ENCODE measurements at places on chromosomes 3 and 15. TPM values are rescaled to one million over a fixed set of nuclear protein-coding genes. Genes with fewer than 3 reads are reported as not detected.

GRCh38 chr3:53134631-53135232, 4.5 kb upstream of the RFT1 start:
- DNase-seq, result no peak

DNA sequence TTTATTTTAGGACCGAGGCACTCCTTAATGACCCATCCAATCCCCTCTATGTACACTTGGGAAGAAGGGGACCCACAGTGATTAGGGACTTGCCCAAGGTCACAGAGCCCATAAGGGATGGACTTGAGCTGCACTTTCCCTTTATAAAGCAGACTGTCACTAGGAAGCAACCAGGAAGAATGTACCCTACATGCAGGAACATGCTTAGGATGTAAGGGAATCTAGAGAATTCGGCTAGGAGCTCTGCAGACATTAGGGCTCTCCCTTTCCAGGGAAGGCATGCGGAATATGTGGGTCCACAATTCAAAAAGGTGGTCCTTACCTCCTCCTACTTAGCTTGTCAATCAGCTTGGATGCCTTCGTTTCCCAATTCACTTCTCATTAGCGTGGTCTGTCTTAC, 78.7 kb downstream of the TMEM266 start:
- no peak for DNase-seq

Gene FOXL2
- total RNA-seq, result not detected

DNA sequence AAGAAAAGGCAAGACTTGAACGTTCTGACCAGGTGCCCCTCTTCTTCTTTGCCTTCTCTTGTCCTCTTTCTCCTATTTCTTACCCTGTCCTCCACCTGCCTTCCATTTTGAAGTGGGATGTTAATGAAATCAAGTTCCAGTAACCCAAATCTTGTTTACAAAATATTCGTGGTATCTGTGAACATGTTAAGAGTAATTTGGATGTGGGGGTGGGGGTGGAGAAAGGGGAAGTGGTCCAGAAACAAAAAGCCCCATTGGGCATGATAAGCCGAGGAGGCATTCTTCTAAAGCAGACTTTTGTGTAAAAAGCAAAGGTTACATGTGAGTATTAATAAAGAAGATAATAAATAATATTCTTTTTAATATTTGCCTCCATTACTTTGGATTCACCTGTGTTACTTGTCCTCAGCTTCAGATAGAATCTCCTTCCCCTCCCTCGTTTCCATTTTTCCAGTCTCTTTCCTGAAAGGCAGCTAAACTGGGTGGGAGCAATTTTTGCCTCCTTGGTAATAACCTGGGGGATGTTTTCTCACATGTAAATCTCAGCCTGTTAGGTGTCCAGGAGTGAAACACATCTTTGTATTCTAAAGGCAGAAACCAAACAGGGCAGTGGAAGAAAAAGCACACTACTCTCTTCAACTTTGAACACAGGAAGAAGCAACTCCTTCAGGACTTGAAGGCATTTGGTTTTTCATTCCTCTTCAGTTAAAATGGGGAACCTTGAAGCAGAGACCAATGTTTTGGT, 3.2 kb downstream of the CHST2 start:
- DNase-seq, result no peak

DNA sequence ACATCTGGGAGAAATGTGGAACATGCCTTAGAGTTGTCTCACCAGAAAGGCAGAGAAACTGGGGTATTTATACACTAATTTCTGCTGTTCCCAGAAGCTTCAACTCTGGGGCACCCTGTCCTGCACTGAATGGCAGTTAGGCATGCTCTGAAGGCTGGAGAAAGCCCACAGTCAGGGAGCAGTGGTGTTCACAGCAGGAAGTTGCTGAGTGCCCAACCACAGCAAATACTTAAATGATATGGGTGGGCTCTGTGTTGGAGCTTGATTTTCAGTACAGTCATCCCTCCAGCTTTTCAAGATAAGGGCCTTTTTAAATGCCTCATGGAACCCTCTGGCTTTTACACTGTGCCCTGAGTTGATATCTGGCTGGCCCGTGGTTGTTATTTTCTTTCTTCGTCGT, 38.7 kb upstream of the RASGRF1 start:
- no peak for DNase-seq

GRCh38 chr3:68854170-68854569, 78.2 kb downstream of the TAFA4 start:
- DNase-seq, result no peak

DNA sequence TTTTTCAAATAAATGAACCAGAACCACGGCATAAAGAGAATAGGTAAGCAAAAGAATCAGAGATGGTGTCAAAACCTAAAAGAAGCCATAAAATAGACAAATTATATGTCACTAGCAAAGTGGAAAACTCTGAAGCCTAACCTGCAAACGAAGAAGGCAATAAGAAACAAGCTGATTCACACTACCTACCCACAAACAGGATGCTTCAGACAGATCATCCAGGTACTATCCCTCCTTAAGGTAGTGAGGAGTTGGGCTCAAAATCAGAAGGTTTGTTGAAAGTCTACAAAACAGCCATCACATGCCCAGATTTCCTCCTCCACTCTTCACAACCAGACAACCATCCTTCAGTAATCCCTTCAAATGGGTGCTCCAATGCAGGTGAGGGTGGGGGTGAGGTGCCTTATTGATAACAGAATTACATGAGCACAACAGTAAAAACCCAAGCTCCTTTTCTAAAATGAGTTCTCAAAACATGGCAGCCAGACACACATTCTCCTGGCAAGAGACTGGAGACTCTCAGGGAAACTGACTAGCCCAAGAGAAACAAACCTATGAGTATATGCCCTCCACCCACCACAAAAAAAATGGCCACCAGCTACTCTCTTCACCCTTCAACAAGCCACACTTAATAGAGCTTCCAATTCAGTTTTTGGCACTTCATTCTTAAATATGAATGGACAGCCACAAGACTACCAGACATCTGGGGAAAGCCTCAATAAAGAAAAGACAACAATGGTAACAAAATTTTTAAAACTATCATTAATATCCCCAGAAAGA, 6.4 kb downstream of the KPNA1 start:
- DNase-seq, result no peak

- DNase-seq, result no peak
Observed at GRCh38 chr15:80584561-80584964, 110.5 kb upstream of the ABHD17C start.

- no peak for DNase-seq
Observed at GRCh38 chr3:142923694-142924093, 34.8 kb upstream of the PCOLCE2 start.

GRCh38 chr3:181909241-181909640, 197.5 kb downstream of the SOX2 start:
- no peak for DNase-seq

DNA sequence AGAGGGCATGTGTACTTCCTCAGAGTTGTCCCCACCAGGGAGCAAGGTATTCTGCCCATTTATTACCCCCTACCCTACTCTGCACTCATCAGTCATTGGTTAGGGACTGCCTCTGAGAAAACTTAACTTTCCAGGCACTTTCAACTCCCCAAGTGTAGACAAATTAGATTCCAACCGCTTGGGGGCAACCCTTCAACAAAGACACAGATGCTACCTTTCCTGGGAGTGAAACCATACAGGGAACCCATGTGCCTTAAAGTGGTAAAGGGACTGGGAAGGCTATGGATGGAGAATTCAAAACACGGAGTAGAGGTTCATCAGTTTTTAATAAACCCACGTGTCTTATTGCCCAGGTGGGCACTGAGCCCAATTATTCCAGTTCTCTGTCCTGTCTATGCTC, 19.4 kb upstream of the UBE2E2 start:
- no peak for DNase-seq

All from urinary bladder (tissue), 4 donors.